ENCODE measurements at places on chromosomes 1 and 21.

GRCh38 chr1:7252411-7253117 lies 467.3 kb downstream of the CAMTA1 start:
- no peak for DNase-seq

GRCh38 chr21:42381347-42381984 lies 14.4 kb downstream of the TMPRSS3 start:
- DNase-seq = no peak

- DNase-seq = no peak
Observed at GRCh38 chr1:79325705-79326104, 319.2 kb upstream of the ADGRL4 start.

GRCh38 chr1:183871142-183871541 lies 66.2 kb downstream of the RGL1 start:
- no peak for DNase-seq

DNA sequence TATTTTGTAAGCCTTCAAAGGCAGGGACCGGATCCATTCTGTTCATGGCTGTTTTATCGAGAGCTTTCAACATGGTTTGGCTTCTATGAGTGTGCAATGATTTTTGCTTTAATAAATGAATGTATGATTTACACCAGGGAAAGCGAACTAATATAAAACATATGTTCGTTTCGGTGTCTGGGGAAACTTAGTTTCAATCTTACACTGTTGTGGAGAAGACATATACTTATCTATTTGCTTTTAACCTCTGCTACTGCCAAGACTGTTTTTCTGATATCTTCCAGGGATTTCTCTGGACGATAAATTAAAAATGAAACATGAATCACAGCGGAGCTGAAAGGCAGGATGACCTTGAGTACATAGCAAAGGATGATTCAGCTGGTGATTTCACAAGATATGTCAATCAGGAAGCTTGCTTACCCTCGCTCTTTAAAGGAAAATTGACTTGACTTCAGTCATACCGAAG lies 14.7 kb upstream of the CYYR1 start:
- DNase-seq = no peak

- no peak for DNase-seq
Observed at GRCh38 chr21:29775462-29775861, 164.3 kb downstream of the GRIK1 start.

DNA sequence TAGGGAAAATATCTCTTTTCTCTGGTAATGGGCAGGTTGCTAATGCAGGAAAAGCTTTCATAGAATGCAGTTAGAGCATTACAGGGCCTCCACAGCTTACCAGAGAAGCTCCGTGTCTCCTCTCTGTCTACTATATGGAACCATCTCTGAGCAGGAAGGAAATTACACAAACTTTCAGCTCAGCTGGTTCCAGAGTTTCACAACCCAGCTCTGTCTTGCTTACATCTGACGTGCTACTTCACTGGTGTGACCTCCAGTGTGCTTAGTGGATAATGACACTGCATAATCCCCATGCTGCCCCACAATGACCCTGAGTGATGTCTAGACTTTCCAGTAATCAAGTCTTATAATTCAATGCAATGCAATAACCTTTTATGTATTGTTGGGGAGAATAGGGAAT lies 4.3 kb upstream of the FGGY start:
- peak; percentile 44 for DNase-seq

DNA sequence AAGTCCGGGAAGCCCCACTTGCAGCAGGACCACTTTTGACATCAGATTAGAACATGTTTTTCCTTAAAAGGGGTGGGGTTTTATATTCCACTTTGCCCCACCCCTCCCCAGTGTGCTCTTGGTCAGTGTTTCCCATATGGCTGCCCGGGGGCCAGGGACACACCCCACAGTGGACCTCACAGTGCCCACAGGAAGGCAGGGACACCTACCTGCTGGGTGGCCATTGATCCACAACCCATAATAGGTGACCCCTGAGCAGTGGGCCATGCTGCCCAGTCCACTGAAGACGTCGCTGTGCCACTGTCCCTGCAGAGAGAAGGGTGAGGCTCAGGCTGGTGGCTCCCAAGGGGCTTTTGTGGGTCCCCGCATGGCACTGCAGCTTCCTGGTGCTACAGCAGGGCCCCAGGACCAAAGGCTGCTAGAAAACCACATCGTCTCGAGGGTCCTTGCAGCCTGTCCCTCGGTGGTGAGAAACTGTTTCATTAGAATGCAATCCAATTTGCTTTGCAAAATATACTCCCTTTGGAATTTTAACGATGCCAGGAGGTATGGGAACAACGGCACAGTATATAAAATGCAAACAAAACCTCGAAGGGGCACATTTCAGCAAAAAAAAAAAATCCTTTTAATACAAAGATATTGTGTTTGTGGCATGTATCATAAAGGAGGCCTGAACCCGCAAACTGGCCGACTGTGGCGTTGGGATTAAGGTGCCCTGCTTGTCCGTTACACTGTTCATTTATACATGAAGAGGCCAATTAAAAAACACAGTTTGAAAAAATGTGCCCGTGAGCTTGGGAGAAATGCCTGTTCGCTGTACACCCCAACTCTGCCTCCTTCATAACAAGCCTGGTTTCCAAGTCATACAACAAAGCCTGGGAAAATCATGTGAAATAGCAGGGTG lies 16.9 kb downstream of the MORN1 start:
- DNase-seq = no peak

GRCh38 chr1:207499573-207499972 lies 3.6 kb downstream of the CR1 start:
- DNase-seq = peak; percentile 67

DNA sequence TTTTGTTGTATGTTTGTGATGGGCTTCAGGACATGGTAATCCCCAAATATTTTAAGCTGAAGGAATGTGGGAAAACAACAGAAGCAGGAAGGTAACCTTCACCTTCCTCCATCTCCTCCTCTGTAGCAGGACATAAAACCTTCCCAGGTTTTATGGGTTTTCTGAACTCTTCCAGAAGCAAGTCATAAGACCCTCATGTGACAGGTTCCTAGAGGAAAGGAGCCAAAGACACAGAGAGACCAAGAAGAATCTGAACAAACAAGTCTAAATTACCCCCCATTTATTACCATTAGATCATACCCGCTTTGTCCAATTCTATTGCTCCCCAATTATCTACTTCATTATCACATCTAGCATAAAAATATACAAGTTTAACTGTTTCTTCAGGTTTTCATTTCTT lies 28.8 kb downstream of the SCMH1 start:
- no peak for DNase-seq
